ENCODE measurements at places on chromosomes 2 and 18. TPM values are rescaled to one million over a fixed set of nuclear protein-coding genes. Genes with fewer than 3 reads are reported as not detected.

TGFA gene
- total RNA-seq: 22.6 TPM

- DNase-seq: no peak
Observed at GRCh38 chr2:168311261-168311910, 64.0 kb upstream of the STK39 start.

DNA sequence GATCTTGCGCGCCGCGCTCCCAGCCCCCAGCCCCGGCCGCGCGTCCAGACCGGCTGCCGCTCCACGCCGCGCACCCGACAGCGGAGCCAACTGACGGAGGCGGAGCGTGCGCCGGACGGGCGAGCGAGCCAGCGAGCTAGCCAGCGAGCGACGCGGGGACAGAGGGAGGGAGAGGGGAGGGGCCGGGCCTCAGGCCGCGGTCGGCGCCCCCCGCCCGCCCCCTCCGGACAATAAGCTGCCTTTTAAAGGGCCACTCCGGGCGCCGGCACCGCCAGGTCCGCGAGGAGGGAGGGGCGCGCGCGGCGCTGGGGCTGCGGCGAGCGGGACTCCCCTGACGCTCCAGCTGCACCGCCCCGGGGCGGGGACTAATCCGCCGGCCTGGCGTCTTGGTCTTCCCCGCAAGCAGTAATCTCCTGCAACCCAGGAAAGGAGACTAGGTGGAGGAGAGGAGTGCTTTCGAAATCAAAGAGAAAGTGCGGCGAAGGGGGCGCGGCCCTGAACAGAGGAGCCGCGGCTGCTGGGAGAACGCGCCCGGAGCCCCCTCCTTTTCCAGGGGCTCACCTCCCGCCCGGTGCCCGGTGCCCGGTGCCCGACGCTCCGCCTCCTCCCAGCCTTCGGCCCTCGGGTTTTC lies at the start of gene BIN1:
Gene BIN1 (minus strand): TSS at position 164 of the 631 bp plus-strand sequence. CDS start 211 bp downstream, outside the sequence.
- peak; percentile 88 for DNase-seq

KCNS3 gene
- total RNA-seq: 1.5 TPM

- DNase-seq: no peak
Observed at GRCh38 chr18:50751490-50751889, 68.3 kb downstream of the MRO start.

GRCh38 chr2:38155-38554 lies 8.2 kb downstream of the FAM110C start:
- DNase-seq: no peak

DNA sequence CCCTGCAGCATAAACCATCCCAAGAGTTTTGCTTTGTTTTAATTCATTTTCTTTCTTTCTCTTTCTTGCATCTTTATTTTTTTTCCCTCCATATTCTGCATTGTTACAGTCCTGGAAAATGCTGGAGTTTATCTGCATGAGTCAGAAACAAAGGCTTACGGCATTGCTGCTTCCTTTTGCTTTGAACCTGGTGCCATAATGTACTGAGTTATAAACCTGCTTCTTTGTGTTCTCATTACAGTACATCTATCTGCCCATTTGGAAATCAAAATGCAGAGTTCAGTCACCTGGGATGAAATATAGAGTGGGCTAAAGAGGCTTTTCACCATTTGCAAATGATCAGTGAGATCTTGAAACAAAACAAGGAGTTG lies 1009.2 kb upstream of the FANCL start:
- no peak for DNase-seq

GRCh38 chr18:65257149-65257548 lies 493.7 kb upstream of the CDH7 start:
- DNase-seq: no peak

CCDC141 gene
- total RNA-seq: 1.2 TPM

TLX2 gene
- not detected for total RNA-seq

GRCh38 chr2:205746420-205746785 lies 64.1 kb downstream of the NRP2 start:
- DNase-seq: no peak

DNA sequence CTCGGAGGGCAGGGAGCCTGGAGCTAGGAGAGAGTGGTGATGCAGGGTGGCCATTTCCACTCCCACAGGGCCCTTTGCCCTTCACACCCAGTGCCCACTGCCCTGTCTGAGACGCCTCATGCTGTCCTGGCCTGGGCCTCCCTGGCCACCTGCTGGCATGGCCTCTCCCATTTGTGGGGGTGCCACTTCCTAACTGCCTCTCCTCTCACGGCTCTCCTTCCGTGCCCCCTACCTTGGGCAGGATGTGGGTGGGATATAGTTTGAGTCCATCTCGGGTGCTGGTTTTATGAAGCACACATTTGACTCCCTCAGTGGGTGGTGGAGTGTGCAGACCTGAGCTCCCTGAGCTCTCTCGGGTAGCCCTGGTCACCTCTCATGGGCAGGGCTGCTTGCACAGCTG lies 46.0 kb downstream of the DGKD start:
- DNase-seq: no peak

DNA sequence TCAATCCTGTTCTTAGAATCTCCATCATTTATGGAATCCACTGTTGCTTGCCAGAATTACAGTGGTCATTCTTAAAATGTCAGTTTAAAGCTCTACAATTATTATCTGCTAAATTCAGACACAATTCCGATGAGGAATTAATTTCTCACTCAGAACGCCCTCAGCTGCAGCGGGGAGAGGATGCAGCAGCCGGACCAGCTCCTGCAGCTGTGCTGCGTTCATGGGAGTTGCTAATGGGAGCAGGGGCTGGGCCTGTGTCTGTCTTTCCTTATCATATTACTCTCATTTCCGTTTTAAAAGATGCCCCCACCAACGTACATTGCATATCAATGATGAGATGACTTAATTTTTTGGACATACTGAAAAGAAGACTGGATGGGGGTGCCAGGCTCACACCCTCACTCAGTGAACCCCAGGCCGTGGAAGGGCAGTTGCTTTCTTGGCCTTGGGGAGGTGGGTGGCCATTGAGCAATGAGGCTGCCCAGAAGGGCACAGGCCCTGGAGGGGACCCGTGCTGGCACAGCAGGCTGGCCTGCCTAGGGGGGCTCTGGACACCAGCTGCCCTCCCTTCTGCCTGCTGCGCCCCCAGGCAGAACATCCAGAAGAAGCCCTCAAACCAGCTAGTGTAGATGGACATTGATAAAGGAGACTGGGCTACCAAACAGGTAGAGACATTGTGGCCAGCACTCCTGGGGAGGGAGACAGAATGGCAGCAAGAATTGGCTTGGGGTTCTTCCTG lies 503.6 kb upstream of the MYT1L start:
- DNase-seq: no peak

DPY30 gene
- total RNA-seq: 75.7 TPM

DNA sequence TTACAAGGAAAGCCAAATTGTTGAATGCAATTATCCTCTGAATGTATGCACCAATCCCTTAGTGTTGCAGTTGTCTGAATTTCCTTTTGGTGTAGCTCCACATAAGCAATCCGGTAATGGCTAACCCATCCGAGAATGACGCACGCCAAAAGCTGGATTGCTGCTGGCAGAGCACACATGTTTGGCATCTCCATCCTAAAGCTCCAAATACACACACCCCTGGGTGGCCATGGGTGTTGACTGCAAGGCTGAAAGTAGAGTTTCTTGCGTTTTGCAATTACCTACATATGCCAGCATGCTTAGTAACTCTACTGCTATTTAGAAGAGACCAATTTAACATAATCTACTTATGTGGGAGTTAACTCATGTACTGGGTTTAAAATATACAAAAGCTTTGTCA lies 53.1 kb downstream of the KCTD1 start:
- no peak for DNase-seq

ESPNL gene
- not detected for total RNA-seq

- DNase-seq: no peak
Observed at GRCh38 chr2:218155953-218156479, 10.7 kb downstream of the CXCR1 start.

GRCh38 chr2:225400060-225400511 lies 576 bp downstream of the NYAP2 start:
- peak; percentile 18 for DNase-seq

Measured in dermis blood vessel endothelial cell (primary cell).